ENCODE measurements at places on chromosomes 1 and 21.

- no peak for DNase-seq
Observed at GRCh38 chr1:109443476-109443875, 17.2 kb upstream of the PSMA5 start.

GRCh38 chr1:213572912-213573647, 414.7 kb upstream of the PROX1 start:
- DNase-seq, result peak; percentile 8

DNA sequence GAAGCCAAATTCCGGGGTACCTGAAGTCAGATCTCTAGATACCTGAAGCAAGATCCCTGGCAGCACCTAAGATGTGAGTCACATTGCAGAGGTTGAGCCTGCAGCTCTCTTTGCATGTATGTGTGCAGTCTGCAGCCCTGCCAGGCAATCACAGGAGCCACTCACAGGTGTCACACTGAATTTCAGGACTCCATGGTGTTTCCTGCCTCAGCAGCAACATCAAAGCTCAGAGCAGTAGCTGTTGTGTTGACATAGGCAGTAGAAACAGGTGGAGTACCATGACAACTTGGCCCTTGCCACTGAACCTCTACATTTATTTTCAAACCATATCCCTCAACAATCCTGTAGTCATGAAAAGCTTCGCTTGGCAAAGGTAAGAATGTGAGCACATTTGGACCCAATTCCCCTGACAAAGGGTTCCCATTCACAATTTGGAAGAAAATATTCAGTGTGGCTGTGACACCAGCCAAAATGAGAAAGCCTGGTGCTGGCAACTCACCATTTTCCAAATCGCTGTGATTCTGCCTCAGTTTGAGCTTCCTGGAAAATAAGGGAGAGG, 419.8 kb upstream of the NFIA start:
- DNase-seq, result no peak

DNA sequence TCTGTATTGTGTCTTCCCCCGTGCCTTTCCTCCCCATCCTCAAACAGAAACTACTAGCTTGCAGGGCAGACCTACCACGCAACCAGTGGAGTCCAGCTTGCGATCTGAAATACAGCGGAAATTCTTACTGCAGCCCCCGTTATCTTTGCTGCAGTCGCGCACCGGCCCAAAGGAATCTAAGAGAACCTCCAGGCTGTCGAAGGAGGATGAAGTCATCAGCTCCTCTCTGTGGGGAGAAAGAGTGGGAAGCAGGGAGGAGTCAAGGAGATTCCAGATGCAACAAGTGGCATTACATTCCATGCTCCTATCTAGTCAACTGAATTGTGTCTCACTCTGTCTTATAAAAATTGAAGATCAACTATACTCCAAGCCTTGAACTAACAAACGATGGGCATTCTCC, 206.9 kb downstream of the ASTN1 start:
- no peak for DNase-seq

- no peak for DNase-seq
Observed at GRCh38 chr21:45050345-45050796, 24.0 kb upstream of the ADARB1 start.

DNA sequence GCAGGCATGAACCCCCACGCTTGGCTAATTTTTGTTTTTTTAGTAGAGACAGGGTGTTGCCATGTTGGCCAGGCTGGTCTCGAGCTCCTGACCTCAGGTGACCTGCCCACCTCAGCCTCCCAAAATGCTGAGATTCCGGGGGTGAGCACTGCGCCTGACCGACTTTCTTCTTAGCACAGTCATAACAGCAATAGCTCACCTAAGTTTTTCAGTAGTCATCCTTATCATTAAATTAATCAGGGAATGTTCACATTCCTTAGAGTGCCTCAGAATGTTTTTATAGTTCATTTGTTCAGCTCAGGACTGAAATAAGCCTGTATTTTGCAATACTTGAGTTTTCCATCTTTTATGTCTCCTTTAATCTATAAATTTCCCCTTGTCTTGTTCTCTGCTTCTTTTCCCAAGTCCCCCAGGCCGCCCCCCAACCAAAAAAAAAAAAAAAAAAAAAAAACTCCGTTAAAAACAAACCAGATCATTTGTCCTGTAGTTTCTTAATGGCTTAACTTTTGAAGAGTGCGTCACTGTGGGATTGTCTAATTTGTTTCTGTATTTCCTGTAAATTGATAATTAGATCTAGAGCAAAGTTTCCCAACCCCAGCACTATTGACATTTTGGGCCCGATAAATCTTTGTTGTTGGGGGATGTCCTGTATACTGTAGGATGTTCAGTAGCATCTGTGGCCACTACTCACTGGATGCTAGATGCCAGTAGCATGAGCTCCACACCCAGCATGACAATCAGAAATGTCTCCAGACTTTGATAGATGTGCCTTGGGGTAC, 120.7 kb downstream of the ITSN1 start:
- no peak for DNase-seq

DNA sequence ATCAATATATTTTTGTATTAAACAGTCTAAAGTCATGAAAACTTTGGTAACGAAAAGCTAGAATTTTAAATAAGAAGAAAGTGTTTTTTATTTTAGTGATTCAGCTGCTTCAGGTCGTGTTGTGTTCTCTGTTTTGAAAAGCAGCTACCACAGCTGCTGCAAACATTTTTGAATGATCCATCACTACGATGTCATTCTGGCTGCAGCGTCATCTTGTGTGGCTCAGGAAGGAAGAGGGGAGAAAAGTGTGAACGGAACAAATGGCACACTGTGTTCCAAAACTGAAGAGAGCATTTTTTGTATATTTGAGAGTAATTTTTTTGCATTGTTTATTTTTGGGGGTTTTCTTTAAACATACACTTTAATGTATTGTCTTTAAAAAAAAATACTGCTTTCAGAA, 323.0 kb upstream of the ADGRL2 start:
- peak; percentile 29 for DNase-seq
